ENCODE measurements at places on chromosomes 16 and 17.
A peak's percentile ranks its signal among the peaks of the same experiment; 100 is the strongest.

DNA sequence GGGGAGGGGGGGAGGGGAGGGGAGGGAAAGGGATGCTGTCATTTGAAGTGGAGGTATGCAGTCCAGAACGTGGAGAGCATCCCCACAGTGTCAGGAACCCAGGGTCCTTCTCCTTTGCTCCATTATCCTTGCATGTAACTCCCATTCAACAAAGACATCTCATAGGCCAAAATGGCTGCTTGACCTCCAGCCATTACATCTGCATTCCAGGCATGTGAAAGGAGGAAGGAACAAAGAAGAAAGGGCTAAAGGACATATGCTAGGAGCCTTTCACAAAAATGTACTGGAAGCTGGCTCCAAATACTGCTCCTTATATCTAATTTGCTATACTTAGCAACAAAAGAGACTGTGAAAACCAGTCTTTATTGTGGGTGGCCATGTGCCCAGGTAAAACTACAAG, 87.0 kb upstream of the CRHR1 start:
- no peak for DNase-seq

DNA sequence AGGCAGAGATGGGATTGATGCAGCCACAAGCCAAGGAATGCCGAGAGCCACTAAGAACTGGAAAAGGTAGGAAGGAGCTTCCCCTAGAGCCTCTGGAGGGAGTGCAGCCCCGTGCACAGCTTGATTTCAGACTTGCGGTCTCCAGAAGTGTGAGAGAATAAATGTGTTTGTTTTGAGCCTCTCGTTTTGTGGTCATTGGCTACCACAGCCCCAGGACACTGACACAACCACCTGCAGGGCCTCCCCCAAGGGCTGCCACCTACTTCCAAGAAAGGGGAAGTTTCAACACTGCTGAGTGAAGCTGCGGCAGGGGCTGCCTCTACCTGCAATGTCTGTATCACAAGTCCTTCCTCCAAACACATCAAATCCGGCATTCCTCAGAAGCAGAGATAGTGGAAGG, 346.9 kb downstream of the C16orf95 start:
- DNase-seq: no peak

DNA sequence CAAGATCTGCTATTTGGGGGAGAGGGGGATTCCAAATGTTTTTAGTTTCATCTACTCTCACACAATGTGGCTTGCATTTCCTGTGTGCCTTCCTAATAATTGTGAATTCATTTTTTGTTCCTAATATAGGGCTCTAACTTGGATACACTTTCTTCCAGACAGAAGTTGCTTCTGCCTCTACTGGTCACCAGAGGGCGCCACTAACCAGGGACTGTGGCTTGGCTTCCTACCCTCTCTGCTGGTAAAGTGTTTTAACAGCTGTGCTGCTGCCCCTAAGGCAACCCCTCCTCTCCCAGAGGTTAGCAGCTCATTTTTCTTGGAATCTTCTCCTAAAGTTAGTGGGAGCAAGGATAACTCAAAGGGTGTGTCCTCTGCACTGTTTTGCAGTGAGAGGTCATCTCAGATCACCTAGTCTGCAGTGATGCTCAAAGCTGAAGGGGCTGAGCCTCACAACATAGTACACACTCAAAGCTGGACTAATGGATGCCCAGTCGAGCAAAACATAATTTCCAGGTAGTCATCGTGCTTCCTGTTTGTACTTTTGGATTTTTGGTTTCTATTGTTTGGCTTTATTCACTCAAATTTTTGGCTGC, 5.0 kb upstream of the PRSS54 start:
- peak; percentile 60 for DNase-seq

DNA sequence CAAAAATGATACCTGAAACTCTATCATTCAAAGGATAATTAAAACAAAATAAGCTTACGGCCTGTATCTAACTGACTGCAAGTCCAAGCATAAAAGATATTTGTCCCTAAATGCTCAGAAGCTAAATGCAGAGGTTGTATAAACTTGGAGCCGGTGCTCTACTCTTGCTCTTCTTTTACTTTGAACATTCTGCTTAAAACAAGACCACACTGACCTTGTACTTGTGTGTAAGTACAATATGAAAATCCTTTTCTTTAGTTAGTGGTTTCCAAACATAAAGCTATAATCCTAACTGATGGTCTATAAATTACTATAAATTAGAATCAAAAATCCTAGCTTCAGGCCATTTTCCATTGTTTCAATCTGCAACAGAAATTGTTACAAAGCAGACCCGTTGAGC, 74.6 kb downstream of the SPAG9 start:
- no peak for DNase-seq

DNA sequence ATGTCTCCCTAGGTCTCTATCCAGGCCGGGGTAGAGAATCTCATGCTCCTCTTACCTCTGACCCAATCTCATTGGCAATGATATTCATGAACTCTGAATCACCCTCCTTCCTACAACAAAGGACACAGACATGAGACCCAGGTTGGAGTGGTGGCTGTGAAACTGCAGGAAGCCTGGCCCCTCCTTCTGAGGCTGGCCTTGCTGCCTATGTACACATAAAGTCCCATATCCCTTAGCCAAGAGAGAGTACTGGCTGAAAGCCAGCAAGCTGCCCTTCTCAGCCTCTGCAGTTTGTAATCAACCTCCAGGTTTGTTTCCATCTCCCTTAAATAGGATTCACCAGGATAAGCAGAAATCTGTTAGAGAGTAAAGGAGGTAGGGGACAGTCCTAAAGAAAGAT, 10.6 kb downstream of the AARSD1 start:
- no peak for DNase-seq

DNA sequence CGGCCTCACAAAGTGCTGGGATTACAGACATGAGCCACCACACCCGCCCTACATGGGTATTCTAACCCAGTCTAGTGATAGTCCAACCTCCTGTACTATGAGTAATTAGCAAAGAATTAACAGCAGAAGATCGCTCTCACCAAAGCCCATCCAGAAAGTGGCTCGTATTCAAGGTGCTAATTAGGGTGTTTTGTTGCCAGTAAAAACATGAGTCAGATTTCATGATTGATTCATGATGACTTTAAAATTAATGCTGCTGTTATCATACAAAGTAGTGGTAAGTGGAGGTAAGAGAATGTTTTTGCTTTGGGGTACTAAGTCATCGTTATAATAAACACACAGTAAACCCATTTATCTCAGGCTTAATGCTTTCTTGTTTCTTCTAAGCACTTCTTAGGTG, 428.8 kb downstream of the WWOX start:
- no peak for DNase-seq

DNA sequence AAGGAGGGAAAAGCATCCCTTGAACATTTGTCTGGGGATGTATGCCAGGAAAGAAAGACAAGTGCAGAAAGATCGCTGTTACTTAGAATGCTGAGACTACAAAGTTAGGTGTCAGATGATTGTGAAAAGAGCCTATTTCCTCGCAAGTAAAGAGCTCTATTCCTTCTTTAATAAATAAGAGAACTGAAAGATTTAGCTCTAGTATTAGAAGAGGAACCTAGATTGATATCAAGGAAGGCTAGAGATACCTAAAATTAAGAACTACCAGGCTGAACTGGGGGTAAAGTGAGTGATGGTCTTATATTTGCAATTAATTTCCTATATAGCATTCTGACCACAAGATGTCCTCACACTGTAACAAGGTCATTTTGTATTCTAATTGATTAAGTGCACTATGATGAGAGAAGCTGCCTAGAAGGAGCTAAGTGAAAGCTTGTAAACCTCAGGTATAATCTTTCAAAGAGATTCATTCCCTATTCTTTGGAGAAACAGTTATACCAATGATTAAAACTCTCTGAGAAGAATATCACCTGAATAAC, 62.3 kb downstream of the SSH2 start:
- no peak for DNase-seq

GRCh38 chr16:29009050-29009837, 24.4 kb downstream of the LAT start:
- no peak for DNase-seq
